Spinal cord (tissue), 10 donors: ENCODE measurements at places on chromosomes 6 and 20. TPM values are rescaled to one million over a fixed set of nuclear protein-coding genes. Genes with fewer than 3 reads are reported as not detected.
A peak's percentile ranks its signal among the peaks of the same experiment; 100 is the strongest.

GRCh38 chr20:32655903-32656512 lies 17.7 kb downstream of the C20orf203 start:
- DNase-seq, result no peak

DNA sequence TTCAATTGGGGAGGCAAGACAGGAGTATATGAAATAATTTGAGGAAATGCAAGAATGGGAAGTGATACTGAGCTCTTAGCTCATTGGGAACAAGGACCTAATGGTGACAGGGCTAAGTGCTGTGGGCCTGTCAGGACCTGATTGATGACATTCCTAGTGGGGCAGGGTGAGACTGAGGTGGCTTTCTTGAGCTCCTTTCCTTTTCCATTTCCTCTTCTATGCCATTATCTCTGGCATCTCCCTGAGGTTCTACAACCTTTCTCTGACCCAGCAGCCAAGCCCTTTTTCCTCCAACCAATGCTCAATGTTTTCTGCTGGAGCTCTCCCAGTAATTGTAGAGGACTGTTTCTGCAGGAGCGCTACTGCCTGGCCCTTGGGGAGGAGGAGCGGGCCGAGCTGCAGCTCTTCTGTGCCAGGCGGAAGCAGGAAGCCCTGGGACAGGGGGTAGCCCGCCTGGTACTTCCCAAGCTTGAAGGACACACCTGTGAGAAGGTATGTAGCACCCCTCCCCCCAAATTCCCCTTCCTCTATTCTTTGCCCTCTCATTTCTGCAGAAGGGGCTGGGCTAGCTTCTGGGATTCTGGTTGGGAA lies 2.8 kb upstream of the TOMM6 start:
- DNase-seq, result no peak

The ZNF165 gene
- 1.6 TPM for polyA plus RNA-seq

The FBXO5 gene
- polyA plus RNA-seq, result 16.6 TPM

The FRK gene
- 0.44 TPM for polyA plus RNA-seq

DNA sequence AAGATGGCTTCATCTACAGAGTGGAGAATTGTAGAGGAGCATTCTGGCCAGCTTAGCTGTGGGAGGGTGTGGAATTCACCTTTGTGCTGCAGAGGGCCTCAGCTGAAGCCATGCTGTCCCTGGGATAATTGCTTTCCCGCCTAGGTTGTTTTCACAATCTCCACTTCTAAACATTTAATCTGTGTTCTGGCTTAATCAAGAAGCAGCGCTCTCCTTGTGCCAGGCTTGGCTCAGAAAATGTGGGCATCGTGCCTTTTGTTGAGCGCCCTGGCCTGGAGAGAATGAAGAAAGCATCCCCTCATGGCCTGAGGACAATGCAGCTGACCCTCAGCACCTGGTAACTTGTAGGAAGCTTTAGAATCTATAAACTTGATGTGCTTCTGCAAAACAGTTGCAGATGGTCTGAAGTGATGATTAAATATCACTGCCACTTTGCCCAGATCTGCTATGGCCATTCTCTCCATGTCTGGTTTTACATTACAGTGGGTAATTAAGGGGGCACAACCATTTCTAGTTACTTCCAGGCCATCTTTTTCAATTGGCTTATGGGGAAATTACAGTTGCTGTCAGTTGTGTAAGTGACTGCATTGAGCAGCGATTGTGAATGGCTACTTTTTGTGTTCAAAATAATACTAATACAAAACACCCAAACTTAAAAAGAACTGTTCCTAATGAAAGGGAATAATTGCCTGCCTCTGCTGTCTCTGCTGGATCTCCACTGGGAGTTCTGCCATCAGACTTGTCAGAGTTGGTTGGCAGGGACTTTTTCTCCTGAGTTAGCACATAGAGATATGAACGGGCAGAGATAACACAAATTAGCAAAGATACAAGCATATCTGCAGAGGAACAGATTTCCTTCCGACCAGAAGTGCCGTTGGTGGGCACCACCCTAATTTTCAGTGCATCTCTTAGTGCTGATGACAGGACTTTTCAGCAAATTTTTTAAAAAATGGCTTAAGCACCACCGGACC lies 18.4 kb downstream of the CTNNBL1 start:
- DNase-seq, result no peak

GRCh38 chr20:13333793-13334192 lies 112.7 kb downstream of the ISM1 start:
- no peak for DNase-seq

The ZFP57 gene
- polyA plus RNA-seq, result 7.1 TPM

DNA sequence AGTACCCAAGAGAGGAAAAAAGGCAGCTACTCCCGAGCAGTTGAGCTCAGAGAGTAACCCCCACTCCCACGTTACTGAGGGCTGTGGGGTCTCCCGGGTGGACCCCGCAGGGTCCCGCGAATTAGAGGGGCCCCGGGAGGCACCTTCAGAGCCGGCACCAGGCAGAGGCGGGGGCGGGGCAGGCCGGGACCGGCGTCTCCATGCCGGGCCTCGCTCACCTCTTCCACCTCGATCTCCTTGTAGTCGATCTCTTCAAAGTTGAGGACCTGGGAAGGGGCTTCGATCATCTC lies 381 bp downstream of the MAP3K7 start:
- DNase-seq, result no peak

The PI16 gene
- polyA plus RNA-seq, result 22.7 TPM

The RSPH4A gene
- polyA plus RNA-seq, result 11.0 TPM

- DNase-seq, result no peak
Observed at GRCh38 chr6:149393002-149393679, 6.9 kb upstream of the SUMO4 start.

The SMLR1 gene
- 0.21 TPM for polyA plus RNA-seq

- DNase-seq, result no peak
Observed at GRCh38 chr20:13525225-13525940, 113.3 kb downstream of the TASP1 start.

DNA sequence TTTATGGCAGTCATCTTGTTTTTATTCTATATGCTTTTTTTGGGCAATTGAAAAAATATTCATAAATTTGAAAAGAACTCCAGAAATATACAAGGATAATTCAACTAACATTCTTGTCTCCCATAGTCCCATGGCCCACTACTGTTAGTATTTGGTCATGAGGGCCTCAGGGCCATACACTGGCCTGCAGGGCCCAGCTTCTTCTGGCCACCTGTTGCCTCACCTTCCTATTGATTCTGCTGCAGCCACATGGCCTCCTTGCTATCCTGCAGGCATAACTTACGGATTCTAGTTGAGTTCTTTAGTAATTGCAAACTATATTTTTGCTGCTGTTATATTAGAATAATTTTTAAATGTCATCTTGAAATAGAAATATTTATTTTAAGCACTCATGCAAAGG lies 72.6 kb downstream of the SCAND1 start:
- no peak for DNase-seq

The WFDC5 gene
- 0.57 TPM for polyA plus RNA-seq

The CTNNBL1 gene
- polyA plus RNA-seq, result 40.8 TPM

DNA sequence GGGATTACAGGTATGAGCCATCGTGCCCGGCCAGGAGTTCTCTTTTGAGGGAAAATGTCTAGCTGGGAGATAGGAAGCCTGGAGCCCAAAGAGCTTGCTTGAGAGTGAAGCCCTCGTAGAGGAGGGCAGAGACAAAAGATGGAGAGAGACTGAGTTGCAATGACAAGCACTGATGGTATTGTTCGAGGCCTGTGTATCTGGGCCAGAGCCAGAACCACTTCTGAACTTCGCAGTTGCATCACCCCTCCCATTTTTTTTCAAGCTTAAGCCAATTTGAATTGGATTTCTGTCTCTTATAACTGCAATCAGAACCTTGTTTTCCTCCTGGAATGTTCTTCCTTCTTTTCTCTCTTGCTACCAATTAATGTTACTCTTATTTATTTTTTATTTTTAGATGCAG lies 83.1 kb downstream of the KCNB1 start:
- no peak for DNase-seq

DNA sequence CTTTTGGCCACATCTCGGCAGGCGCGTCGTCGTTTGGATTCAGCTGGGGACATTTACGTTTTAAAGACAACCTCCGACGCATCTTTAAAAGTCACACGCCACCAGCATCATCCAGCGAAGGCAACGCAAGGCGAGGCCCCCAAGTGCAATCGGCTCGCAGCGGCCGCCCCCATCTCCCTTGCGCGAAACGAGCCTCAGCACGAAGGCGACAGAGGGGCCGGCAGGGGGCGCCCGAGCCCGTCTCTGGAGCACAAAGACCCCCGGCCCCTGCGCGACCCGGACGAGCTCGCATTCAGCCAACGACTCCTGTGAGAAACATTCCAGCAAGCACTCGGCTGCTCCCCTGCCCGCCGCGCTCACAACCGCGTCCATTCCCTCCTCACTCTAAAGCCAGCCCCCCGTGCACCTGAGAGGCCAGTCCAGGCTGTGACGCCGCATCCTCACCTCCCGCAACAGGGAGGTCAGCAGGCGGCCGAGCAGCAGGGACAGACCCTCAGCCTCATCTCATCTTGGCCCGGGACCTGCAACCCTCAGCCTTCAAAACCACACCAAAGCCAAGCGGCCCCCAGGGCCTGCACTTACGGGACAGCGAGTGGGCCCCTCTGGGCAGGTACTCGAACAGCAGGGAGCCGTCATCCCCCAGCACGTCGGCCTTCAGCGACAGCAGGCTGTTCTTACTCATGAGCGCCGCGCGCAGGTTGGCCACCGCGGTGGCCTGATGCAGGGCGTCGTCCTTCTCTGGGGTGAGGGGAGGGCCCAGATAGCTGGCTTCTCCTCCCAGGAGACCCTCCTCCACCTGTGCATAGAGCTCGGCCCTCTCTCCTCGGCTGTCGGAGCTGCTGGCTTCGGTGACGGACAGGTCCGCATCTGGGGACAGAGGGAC lies 35.8 kb downstream of the SLC2A4RG start:
- no peak for DNase-seq

The AGPAT4 gene
- polyA plus RNA-seq, result 39.9 TPM

The PRRC2A gene
- 241 TPM for polyA plus RNA-seq

DNA sequence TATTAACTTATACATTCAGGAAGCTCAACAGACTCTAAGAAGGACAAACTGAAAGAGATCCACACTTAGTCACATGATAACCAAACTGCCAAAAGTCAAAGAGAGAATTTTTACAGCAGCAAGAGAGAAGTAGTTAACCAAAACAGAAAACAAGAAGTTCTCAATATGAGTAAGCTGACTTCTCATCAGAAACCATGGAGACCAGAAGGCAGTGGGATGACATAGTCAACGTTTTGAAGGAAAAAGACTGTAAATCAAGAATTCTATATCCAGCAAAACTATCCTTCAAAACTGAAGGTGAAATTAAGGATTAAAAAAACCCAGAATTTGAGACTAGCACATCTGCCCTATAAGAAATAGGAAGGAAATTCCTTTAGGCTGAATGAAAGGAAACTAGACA lies 60.4 kb downstream of the COL19A1 start:
- no peak for DNase-seq

GRCh38 chr20:11849976-11850670 lies 67.6 kb upstream of the BTBD3 start:
- DNase-seq, result no peak

DNA sequence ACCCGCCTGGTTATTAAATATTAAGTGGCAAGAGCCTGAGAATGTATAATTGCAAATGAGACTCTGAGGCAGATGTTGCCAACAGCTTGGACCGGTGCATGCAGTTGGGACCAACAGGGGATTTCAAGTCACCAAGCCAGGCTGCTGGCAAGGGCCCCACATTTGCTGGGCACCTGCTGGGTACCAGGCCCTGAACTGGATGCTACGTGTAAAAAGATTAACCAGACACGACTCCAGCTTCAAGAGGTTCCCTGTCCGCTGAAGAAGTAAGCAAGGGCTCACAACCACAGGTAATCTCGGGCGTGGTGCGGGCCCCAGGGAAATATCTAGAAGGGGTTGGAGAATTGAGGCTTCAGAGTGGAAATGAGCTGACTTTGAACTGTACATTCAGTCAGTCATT lies 13.2 kb upstream of the SIRPA start:
- no peak for DNase-seq

The NFKBIL1 gene
- polyA plus RNA-seq, result 26.8 TPM

The COL12A1 gene
- polyA plus RNA-seq, result 46.0 TPM

DNA sequence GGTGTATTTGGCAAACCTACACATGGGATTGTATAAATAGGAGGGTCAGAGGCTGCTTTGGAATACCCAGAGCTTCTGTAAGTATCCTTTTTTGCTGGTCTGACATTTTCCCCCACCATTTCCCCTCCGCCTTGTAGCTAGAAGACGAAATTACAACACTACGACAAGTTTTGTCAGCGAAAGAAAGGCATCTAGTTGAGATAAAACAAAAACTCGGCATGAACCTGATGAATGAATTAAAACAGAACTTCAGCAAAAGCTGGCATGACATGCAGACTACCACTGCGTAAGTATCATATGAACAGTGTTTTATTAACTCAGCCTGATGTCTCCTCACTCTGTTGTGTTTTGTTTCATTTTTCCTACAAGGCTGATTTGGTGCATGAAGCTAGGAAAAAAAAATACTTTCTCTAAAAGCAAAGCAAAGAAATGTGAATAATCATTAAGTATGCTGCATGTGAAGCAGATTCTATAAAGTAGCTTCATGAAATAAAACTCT lies 72.7 kb downstream of the HDDC2 start:
- DNase-seq, result peak; percentile 23

The PGC gene
- not detected for polyA plus RNA-seq

The ERVFRD-1 gene
- not detected for polyA plus RNA-seq

DNA sequence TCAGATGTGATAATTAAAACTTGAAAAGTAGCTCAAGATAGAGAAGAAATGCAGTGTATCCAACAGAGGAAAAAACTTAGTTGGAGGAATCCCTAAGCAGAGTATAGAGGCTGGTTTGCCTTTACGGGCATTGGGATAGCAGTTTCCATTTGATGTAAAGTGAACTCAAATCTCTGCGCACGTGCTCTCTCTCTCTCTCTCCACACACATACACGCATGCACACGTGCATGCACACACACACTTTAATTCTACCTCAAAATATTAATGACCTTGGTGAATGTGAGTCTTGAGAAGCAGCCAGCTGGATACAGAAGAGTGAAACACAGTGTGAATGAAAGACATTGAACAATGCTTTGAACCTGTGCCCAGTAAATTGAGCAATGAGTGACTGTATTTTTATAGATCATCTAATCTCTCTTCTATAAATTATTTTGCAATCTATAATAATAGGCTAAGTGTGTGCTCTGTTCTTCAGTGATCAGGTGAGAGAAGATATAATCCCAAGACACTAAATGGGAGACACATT lies 247.7 kb upstream of the FAM83B start:
- DNase-seq, result peak; percentile 4

The ADISSP gene
- polyA plus RNA-seq, result 47.6 TPM

The CST2 gene
- not detected for polyA plus RNA-seq

The ZNF451 gene
- 29.9 TPM for polyA plus RNA-seq

- DNase-seq, result no peak
Observed at GRCh38 chr6:16473184-16473907, 235.0 kb downstream of the GMPR start.

The TMEM244 gene
- polyA plus RNA-seq, result not detected

GRCh38 chr6:112150363-112150762 lies 63.0 kb downstream of the FAM229B start:
- no peak for DNase-seq

The NKX2-2 gene
- 52.9 TPM for polyA plus RNA-seq

The PREP gene
- 40.4 TPM for polyA plus RNA-seq

- DNase-seq, result peak; percentile 99
Observed at GRCh38 chr6:106629103-106629858, at the start of the genes QRSL1 and RTN4IP1. Gene QRSL1 (plus strand): TSS chr6:106629578. CDS start chr6:106629682, 104 bp downstream. Gene RTN4IP1 (minus strand): TSS chr6:106629498. CDS start chr6:106629021, 477 bp downstream.
